ENCODE measurements at places on chromosomes 11 and 22.

GRCh38 chr11:110505528-110506284 is 76.0 kb downstream of the FDX1 start:
- no peak for DNase-seq

DNA sequence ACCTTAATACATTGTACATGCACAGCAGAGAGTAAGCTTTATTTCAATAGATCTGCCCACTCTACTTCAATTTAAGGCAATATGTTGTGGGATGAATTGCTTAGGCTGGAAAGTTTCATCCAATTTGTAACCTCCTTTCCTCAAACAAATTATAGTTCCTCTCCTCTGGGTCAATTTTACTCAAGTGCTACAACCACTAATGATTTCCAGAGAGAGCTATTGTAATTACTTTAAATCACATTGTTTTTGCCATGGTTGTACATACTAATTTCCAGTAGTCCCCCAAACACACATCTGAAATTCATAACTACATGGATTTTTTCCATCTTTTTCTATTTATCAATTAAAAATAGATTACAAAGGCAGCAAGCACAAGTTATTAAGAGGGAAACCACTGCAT is 72.9 kb downstream of the APIP start:
- DNase-seq: no peak

GRCh38 chr22:50436015-50436830 is 38.6 kb downstream of the SBF1 start:
- no peak for DNase-seq

DNA sequence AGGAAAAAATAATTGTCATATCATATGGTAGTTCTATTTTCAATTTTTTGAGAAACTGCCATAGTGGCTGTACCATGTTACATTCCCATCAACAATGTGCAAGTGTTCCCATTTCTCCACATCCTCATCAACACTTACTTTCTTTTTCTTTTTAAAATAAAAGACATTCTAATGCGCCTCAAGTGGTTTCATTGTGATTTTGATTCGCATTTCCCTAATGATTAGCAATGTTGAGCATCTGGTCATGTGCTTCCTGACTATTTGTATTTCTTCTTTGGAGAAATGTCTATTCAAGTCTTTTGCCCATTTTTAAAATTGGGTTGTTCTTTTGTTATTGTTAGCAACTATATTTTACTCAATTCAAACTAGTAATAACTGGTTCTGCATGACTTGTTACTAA is 8.4 kb downstream of the MCHR1 start:
- DNase-seq: no peak

GRCh38 chr11:92552942-92553341 is 328.3 kb downstream of the FAT3 start:
- DNase-seq: no peak
